MCF 10A (cell line): ENCODE measurements at places on chromosomes 5 and 9.
A peak's percentile ranks its signal among the peaks of the same experiment; 100 is the strongest.

GRCh38 chr9:23492126-23493002 is 333.7 kb downstream of the ELAVL2 start:
- H3K36me3 ChIP-seq = no peaks in the 10 kb centered on the region
- H3K27me3 ChIP-seq = peaks cover 19% of the 10 kb centered on the region
- no peaks in the 10 kb centered on the region for H3K4me1 ChIP-seq
- peak; percentile 58 for DNase-seq

GRCh38 chr9:120895951-120896350 is 19.0 kb upstream of the PHF19 start:
- H3K27me3 ChIP-seq = no peaks in the 10 kb centered on the region
- H3K4me1 ChIP-seq = peaks cover 13% of the 10 kb centered on the region
- no peak overlapping the region for H3K27ac ChIP-seq
- no peaks in the 10 kb centered on the region for H3K36me3 ChIP-seq
- DNase-seq = no peak

DNA sequence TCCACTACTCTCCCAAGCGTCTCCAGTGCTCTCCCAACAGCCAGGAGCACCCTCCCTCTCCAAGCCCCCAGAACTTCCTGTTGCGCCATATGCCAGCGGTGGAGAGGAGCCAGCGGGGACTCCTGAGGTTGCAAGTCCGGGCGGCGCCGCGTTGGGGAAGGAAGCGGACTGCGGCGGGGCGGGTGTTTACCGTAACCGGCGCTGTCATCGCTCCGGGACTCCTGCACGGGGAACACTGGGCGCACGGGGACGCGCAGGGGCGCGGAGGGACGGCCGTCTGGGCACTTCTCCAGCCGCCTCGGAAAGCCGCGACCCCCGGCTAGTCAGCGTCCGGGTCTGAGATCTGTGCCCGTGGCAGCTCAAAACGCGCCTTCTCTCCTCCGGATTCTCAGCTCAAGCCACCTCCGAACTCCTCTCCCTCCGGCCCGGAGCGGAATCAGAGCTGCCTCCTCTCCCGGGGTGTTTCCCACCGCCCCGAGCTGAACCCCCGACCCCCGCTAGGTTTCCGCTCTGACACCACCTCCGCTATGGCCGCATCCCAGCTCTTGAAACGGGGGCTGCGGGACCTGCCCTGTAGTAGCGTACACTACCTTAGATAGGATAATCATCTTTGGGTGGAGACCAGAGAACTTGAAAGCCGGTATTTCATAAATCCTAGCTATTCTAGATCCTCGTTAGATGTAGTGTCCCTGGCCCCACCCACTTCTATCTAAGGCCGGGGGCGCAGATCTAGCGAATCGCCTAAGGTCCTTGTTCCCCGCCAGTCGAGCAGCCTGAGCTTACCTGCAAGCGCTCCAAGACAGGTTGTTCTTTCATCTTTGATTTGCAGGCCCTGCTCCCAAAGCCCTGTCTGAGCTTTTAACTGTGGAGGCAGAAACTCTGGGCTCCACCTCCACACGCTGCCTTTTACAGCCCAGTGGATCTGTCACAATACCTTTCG is at the start of gene TRPM6:
TSS of gene TRPM6 (minus strand) at position 881 of the 940 bp plus-strand sequence. CDS start at position 816, 65 bp downstream.
- H3K4me3 ChIP-seq = peak within 1 kb of the TSS; percentile 84
- peaks cover 9% of the 10 kb centered on the region for H3K4me1 ChIP-seq
- peak; percentile 87 for DNase-seq
- no peaks in the 10 kb centered on the region for H3K27me3 ChIP-seq
- peak within 1 kb of the TSS; percentile 58 for H3K27ac ChIP-seq

GRCh38 chr9:113632776-113633590 is 169.5 kb downstream of the RGS3 start:
- DNase-seq = no peak
- H3K36me3 ChIP-seq = no peaks in the 10 kb centered on the region
- no peak overlapping the region for H3K27ac ChIP-seq

DNA sequence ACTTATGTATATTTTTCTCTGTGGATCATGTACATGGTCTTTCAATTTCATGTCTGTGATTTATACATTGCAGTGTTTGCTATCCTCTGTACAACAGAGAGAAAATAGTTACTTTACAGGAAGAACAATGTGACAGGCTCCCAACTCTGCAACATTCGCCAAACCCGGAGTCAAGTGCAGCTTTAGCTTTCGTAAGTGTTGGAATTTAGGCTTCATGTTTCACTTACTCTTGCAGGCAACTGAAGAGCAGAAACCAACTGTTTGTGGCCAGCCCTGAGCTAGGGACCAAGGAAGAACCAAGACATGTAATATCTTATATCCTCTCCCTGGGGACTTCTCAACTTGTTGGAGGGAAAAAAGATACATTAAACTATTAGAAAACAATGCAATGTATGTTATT is 147.9 kb downstream of the C5orf15 start:
- H3K4me1 ChIP-seq = peaks cover 7% of the 10 kb centered on the region
- DNase-seq = no peak
- H3K4me3 ChIP-seq = no peak overlapping the region

GRCh38 chr9:76419782-76420380 is 25.7 kb upstream of the RFK start:
- DNase-seq = peak; percentile 59
- H3K4me3 ChIP-seq = no peak overlapping the region
- no peaks in the 10 kb centered on the region for H3K36me3 ChIP-seq
- no peaks in the 10 kb centered on the region for H3K27me3 ChIP-seq
- peaks cover 10% of the 10 kb centered on the region for H3K4me1 ChIP-seq
- no peak overlapping the region for H3K27ac ChIP-seq

GRCh38 chr9:135648494-135649410 is 9.4 kb upstream of the GLT6D1 start:
- no peak for DNase-seq
- H3K27ac ChIP-seq = no peak overlapping the region
- H3K27me3 ChIP-seq = peaks cover 8% of the 10 kb centered on the region
- H3K4me3 ChIP-seq = no peak overlapping the region
- no peaks in the 10 kb centered on the region for H3K4me1 ChIP-seq

DNA sequence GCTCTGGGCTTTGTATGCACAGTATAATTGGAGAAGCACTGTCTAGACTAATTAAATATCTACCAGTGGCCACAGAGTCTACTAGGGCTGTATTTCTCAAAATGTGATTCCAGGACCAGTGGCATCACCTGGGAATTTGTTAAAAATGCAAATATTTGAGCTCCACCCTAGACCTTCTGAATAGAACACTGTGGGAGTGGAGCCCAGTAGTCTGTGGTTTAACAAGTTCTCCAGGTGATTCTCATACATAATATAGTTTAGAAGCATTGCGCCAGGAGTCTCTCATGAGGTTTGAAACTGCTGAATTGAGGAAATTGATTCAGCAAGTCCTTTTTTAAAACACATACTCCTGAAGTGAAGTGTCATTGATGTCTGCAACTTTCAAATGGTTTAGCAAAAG is 74.7 kb downstream of the FCHO2 start:
- peak; percentile 5 for DNase-seq
- peaks cover 16% of the 10 kb centered on the region for H3K4me1 ChIP-seq
- no peak overlapping the region for H3K4me3 ChIP-seq
- peaks cover 34% of the 10 kb centered on the region for H3K36me3 ChIP-seq
- peak overlapping the region; percentile 16 for H3K27ac ChIP-seq
- H3K27me3 ChIP-seq = no peaks in the 10 kb centered on the region

DNA sequence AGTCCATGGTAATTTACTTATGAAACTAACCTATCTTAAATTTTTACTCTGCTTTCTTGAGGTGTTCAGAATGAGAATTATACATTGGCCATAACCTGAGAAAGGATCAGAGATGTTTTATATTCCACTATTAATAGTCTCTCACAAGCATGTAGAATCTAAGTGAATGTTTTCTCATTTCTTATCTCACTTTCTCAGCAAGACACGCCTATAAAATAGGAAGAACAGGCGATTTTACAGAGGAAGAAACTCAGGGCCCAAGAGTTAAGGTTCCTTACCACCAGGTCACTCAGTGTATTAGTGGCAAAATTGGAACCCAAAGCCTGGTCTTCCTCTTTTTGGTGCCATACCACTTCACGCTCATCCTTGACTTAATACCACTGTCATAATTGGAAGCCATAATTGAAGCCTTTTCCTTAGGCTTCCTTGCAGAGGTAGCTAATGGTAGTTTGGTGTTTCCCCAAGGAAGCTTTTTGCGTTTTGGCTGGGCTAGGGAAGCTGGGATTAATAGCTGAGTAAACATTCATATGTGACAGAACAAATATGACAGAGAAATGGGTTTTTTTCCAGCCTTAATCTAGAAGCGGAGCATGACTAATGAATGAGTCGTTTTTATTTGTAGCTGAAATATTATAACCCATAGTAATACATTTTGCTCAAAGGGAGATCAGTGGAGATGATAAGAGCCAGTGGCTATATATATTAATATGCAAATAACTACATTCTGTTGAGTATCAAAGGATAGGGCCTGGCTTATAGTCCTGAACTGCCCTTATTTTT is 16.9 kb downstream of the HMGXB3 start:
- H3K36me3 ChIP-seq = peaks cover 99% of the 10 kb centered on the region
- no peaks in the 10 kb centered on the region for H3K27me3 ChIP-seq
- peak; percentile 13 for DNase-seq
- peak overlapping the region; percentile 55 for H3K27ac ChIP-seq

GRCh38 chr5:126351153-126351552 is 72.1 kb upstream of the GRAMD2B start:
- H3K36me3 ChIP-seq = no peaks in the 10 kb centered on the region
- peak overlapping the region; percentile 22 for H3K27ac ChIP-seq
- peak; percentile 44 for DNase-seq
- H3K4me1 ChIP-seq = peaks cover 29% of the 10 kb centered on the region

- no peaks in the 10 kb centered on the region for H3K27me3 ChIP-seq
- no peak overlapping the region for H3K4me3 ChIP-seq
- H3K27ac ChIP-seq = peak overlapping the region; percentile 7
- H3K36me3 ChIP-seq = peaks cover 6% of the 10 kb centered on the region
These were observed 15.1 kb downstream of the ERMP1 start for GRCh38 chr9:5817862-5818261.

DNA sequence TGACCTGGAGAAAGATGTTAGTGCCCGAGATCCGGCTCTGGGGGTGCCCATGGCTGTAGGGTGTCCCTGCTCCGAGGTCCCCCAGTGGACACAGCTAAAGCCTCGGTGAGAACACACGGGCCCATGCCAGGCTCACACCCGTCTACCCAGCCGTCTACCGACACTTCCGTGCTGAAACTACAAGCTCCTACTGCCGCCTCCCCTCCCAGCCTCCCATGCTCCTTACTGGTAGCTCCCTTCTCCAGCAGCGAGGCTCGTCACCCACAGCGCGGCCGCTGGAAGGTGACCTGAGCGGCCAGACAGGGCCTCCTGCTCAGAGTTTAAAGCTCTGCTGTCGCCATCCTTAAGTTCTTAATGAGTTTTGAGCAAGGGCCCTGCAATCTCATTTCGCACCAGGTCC is 33.2 kb upstream of the CLPTM1L start:
- H3K36me3 ChIP-seq = no peaks in the 10 kb centered on the region
- H3K27ac ChIP-seq = no peak overlapping the region
- H3K27me3 ChIP-seq = peaks cover 24% of the 10 kb centered on the region
- H3K4me3 ChIP-seq = no peak overlapping the region
